ENCODE measurements at places on chromosomes 13 and 19. TPM values are rescaled to one million over a fixed set of nuclear protein-coding genes. Genes with fewer than 3 reads are reported as not detected.

Gene MCOLN1
- total RNA-seq: 27.8 TPM

- DNase-seq: no peak
Measured at GRCh38 chr13:71338070-71338469, 528.9 kb downstream of the DACH1 start.

- no peak for DNase-seq
Measured at GRCh38 chr19:4066176-4066606, 508 bp downstream of the ZBTB7A start.

GRCh38 chr13:109172136-109172535, 542.7 kb downstream of the MYO16 start:
- no peak for DNase-seq

Gene RSPH6A
- 0.63 TPM for total RNA-seq

DNA sequence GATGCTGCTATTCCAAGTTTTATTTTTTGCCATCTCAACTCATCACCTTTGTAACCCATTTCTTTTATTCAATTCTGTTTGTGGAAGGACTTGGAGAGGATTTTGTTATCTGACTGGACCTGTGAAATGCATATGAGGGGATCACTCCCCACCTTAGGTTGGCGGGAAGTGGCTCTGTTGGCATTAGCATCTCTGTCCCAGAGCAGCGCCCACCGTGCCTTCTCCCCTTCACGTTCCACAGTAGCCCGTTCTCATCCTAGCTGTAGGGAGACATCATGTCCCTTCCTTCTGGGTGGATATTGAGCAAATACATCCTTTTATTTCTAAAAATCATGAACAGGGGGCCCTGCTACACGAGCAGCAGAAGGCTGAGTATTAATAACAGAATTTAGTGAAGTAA, 330.4 kb downstream of the RFC3 start:
- DNase-seq: no peak

DNA sequence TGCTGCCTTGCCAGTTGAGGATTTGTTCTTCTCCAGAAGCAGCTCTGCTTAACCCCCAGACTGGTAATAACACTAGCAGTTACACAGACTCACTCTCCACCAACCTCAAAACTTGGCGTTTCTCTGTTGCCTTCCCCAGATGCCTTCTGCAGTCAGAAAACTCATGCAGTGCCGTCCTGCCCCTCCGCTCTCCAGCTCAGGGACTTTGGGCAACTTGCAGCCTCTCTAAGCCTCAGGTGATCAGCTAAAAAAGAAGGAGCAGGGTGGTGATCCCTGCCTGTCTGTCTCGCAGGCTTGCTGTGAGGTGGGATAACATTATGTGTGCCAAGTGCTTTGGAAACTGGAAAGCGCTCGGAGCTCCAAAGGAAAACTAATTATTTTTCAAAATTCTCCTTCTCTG, 391.6 kb downstream of the HS6ST3 start:
- no peak for DNase-seq

Gene B3GNT8
- total RNA-seq: 1.5 TPM

Gene CD79A
- 5.6 TPM for total RNA-seq

GRCh38 chr13:76131551-76131950, 495.4 kb downstream of the LMO7 start:
- no peak for DNase-seq

- no peak for DNase-seq
Measured at GRCh38 chr19:954672-955494, 29.0 kb downstream of the ARID3A start.

- DNase-seq: no peak
Measured at GRCh38 chr13:78625384-78625783, 22.0 kb upstream of the POU4F1 start.

GRCh38 chr19:14048443-14049153, 13.3 kb downstream of the PALM3 start:
- DNase-seq: peak; percentile 84

Gene CLEC4G
- total RNA-seq: not detected

- no peak for DNase-seq
Measured at GRCh38 chr13:23622985-23623384, 52.8 kb downstream of the TNFRSF19 start.

All from natural killer cell (primary cell).